NCI-H1436 (cell line): ENCODE measurements at places on chromosomes 16 and 17.

GRCh38 chr17:3959295-3959899 is 4.8 kb downstream of the ATP2A3 start:
- peak; percentile 36 for DNase-seq

DNA sequence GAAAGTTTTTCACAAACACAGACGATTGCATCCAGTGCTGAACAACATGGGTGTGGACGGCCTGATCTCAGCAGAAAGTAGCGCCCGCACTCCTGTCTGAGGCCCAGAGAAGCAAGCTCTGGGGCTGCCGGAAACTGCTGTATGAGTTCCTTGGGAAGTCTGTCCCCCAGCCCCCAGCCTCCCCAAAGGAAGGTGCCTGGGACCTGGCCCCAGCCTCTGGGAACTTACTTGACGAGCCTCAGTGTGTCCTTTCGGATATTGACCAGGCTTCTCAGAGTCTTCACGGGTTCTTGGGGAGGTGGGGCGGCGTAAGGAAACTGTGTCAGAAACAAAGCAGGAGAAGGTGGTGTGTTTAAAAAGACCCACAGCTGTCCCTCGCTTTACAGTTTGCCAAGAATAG is 32.4 kb upstream of the FOXJ1 start:
- no peak for DNase-seq

DNA sequence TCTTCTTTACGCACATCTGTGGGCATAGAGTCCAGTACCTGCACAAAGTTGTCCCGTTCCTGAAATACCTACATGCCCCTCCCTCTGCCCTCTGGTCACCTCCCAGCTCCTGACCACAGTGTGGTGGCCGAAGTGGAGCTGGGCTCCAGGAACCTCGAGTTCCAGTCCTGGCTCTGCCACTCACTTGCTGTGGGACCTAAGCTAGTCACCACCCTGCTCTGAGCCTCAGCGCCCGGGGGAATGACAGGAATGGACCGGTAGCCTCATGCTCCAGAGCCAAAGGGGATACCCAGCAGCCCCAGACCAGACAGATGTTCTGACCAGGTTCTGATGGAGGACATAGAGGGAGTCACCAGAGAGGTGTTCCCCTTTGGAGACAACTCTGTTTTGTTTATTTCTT is 26.7 kb upstream of the ITGA3 start:
- DNase-seq = no peak

GRCh38 chr16:89052890-89053724 is 40.5 kb upstream of the ACSF3 start:
- DNase-seq = peak; percentile 74

GRCh38 chr17:35170968-35171771 is 23.0 kb downstream of the SLC35G3 start:
- DNase-seq = no peak

GRCh38 chr17:79993390-79994227 is 42.1 kb downstream of the TBC1D16 start:
- DNase-seq = peak; percentile 75

GRCh38 chr17:74971069-74971841 is 1.3 kb downstream of the HID1 start:
- DNase-seq = no peak

- no peak for DNase-seq
These were observed 15.0 kb downstream of the MYO15B start for GRCh38 chr17:75602644-75603043.

DNA sequence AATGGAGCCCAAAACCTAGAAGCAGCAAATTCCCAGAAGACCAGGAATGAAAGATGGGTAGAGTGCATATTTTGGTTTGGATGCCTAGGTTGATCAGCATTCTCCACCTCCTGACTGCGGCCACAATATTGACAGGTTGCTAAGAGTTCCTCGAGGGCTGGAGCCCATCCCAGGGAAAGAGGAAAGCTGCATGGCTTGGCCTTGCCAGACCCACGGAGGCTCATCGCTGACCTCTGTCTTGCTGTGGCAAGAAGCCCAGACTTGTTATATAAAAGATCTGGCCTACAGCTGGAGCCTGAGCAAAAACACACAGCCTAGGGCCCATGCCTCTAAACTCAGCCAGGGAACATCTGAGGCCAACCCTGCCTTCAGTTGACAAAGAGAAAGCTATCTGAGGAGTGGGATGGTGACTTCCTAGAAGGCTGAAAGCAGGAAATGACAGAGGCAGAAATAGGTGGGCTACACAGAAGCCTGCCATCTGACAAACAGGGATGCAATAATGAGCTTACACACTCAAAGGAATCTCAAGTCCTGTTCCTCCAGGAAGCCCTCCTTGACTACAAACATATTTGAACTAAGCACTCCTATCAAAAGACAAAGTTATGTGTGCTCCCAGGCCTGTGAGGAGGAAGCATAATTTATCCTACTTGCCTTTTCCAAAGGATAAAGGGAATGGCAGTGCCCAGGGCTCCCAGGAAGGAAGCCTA is 22.5 kb upstream of the SLC35B1 start:
- DNase-seq = no peak

DNA sequence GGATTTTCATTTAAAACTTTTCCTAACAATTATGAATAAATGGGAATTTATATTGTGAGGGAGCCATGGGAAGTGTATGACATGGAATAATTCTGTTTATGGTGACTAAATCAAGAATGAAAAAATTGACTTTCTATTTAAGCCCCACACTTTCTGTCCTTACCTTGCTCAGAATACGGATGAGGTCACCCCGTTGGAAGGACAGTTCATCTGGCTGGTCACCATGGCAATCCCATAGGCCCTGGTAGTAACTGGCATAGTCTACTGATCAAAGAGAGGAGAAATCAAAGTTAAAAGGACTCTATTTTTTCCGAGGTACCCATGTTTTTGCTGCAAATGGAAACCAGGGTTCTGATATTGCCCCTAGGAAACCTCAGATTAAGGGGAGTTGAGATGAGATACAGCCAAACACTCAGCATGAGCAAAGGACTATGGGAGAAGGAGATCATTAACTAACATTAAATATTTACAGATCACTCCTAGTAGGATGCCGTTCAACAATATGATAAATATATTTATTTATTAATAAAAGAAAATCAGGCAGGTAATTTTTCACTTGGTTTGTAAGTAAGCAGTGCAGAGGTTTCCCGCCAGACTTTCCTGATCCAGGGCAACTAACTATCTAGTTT is 54.9 kb downstream of the SNX11 start:
- DNase-seq = no peak

DNA sequence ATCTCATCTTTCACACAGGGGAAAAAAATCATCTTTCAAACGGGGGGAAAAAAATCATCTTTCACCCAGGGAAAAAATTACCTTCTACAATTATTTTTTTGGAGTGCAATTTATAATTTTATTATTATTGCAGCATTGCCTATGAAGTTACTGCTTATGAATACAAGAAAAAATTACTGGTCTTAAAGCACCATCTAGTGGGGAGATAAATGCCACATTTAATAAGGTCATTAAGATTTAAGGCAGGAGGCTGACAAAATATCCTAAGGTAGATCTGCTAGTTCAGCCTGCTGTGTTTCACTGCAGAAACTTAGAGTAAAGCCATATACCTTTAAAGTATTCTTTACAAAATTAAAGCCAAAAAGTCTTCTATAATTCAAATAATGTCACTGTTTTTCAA is 13.7 kb downstream of the SHCBP1 start:
- peak; percentile 24 for DNase-seq

- no peak for DNase-seq
These were observed 162.6 kb downstream of the TMEM132E start for GRCh38 chr17:34741967-34742366.

DNA sequence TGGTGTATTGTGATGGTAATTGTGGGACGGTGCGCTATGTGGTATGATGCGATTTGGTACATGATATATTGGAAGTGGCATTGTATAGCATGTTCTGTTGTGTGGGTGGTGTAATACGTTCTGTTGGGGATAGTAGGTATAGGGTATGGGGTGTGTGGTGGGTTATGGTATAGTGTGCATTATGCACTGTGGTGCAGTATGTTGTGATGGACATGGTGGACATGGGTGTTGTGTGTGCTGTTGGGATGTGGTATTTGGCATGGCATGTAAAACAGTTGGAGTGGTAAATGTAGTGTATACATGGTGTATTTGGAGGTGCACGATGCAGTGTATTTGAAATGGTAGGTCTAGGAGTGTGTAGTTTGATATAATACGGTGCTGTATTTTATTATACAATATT is 170.6 kb upstream of the CNTNAP4 start:
- DNase-seq = no peak

GRCh38 chr16:66028510-66029216 is 337.8 kb upstream of the CDH5 start:
- no peak for DNase-seq

DNA sequence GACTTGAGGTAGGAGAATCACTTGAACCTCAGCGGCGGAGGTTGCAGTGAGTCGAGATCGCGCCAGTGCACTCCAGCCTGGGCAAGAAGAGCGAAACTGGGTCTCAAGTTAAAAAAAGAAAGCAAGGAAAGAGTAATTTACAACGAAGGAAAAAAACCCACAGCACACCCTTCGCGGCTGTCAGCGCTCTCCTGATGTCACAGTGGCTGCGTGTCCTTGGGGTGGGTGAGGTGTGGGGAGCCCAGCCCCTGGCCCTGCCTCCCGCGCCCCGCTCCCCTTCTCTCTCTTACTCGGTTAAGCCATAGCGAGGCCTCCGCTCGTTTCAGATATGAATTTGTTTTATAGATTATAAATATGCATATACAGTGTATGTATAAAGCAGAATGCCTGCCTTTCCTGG is 740 bp upstream of the JPT2 start:
- no peak for DNase-seq

- peak; percentile 45 for DNase-seq
These were observed 7.3 kb downstream of the THRA start for GRCh38 chr17:40069751-40070708.

GRCh38 chr17:63040816-63041215 is 74.8 kb downstream of the TANC2 start:
- DNase-seq = no peak

DNA sequence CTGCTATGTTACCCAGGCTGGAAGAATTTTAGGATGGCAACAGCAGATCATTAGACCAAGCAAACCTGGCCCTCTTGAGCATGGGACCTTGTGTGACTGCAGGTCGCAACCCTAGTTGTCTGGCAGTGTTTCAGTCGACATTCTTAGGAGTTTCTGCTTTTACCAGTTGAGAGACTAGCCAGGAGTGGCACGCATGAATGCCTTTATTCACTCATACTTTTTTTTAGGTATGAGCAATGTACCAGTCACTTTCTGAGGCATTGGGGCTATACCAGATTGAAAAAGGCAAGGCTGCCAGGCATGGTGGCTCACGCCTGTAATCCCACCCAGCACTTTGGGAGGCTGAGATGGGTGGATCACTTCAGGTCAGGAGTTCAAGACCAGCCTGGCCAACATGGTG is 28.2 kb upstream of the HAS3 start:
- no peak for DNase-seq

- no peak for DNase-seq
These were observed 11.7 kb downstream of the C17orf67 start for GRCh38 chr17:56821847-56822534.

DNA sequence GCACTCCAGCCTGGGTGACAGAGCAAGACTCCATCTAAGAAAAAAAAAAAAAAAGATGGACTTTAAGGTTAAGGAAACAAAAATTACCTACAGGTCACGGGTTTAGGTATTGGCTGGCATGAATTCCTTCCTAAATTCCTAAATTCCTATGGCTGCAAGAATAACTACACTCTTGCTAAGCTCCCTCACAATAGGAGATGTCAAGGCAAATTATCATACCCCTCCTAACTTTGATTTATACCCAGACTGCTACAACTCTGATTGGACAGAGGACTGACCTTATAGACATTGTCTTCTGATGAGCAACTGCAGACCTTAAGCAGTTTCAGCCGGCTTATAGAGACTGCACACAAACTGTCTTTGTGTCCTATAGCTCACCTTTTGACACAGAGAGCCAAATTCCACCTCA is 25.1 kb upstream of the TMC7 start:
- no peak for DNase-seq

- peak; percentile 33 for DNase-seq
These were observed 56.5 kb upstream of the CIBAR2 start for GRCh38 chr16:85168732-85169256.

DNA sequence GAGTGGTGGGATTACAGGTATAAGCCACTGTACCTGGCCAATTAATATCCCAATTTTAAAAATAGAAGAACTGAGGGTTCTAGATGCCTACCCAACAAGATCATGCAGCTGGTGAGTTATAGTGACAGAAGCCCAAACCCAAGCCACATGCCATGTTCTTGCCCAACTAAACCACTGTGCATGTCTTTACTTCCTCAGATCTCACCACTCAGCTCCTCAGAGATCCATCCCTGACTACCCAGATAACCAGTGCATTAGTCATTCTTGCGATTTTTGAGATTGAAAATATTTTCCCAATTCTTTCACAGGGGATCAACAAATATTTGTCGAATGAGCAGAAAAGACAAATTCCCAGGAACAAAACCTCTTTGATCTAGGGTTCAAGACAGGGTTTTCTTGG is 303.1 kb downstream of the CBLN1 start:
- DNase-seq = no peak
